Caco-2 (cell line): ENCODE measurements at places on chromosomes 3 and 15. TPM values are rescaled to one million over a fixed set of nuclear protein-coding genes. Genes with fewer than 3 reads are reported as not detected.

The CXCR6 gene
- not detected in 2 replicates for total RNA-seq

The DUOXA1 gene
- 0.39 TPM in 1 of 2 replicates, not detected in the other for total RNA-seq

The OR5H2 gene
- not detected in 2 replicates for total RNA-seq

- no peak for DNase-seq
Observed at GRCh38 chr3:14222900-14223594, 44.4 kb downstream of the LSM3 start.

The FMN1 gene
- total RNA-seq: 0.95 and 1.6 TPM in 2 replicates
